Head of caudate nucleus (tissue), 42 donors: ENCODE measurements at places on chromosomes 4 and X.
A peak's percentile ranks its signal among the peaks of the same experiment; 100 is the strongest.

DNA sequence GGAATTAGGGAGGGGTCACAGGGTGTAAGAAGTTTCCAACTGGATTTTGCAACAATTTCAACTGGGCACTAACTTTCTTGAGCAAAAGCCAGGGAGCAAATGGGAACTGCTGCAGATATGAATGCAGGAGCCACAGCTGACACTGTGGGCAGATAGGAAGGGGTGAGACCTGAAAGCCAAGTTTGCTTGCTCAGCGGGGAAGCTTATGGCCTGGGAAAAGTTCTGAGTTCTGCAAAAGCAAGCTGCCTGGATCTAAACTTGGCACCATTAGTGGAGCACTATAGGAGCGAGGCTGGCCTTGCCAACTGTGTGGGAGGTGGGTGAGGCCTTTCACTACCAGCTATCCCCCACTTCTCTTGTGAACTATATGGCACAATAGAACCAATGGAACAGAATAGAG is 11.1 kb downstream of the CYSLTR1 start:
- no peak for DNase-seq

DNA sequence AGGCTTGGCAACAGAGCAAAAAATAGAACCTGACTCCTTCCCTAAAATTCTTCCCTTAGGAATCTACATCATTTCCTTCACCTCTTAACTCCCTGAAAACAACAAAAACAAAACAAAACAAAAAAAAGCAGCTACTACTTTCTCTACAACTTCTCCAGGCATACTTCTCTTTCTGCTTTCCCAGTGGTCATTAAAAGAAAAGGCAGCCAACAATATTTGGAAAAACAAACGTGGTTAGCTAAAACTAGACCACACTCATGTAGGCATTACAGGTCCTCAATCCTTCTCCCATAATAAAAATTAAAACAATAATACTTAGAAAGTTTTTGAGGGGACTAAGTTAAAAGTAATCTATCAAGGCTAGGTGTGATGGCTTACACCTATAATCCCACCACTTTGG is 29.0 kb upstream of the SMIM14 start:
- DNase-seq = no peak

- peak; percentile 32 for DNase-seq
These were observed 11.2 kb downstream of the PJA1 start for GRCh38 chrX:69154051-69154450.

DNA sequence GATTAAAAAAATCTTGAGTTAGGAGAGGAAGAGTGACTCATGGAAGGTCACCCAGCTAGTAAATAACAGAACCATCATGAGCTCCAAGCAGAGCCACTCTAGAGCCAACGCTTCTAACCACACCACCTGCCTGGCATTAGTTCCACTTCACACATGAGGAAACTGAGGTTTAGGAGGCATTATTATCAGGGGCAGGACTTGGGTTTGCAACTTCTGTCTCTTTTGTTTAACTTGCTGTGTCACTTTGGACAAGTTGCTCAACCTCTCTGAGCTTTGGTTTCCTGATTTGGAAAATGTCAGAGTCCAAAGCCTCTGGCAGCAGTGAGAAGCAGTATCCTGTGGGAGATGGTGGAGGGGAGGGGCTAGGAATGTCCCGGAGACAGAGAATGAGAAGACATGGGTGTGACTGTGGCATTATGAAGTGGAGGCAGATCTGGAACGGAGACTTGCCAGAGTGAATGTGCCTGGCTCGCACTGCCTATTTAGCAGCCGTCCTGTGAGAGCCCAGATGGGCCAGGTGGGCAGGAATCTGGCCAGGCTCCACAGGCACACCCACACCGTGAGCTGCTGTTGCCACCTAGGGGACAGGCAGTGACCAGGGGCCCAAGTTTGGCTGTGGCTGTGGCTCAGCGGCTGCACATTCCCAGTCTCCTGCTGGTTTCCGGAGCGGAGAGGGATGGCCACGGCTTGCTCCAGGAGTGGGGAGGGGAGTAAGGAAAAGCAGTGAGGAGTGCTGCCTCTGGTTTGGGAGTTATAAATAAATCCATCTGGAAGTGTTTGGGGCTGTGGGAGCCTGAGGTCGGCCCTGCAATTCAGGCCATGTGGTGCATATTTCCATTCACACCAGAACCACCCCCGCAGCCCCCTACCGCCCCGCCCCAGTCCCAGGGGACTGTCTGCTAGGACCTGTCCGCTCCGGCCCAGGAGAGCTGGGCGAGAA is 93.4 kb downstream of the NHSL2 start:
- no peak for DNase-seq
